NCI-H146 (cell line): ENCODE measurements at places on chromosomes 11 and 22.

GRCh38 chr11:117824571-117825537, at the start of gene FXYD2:
Gene FXYD2 (minus strand): TSS chr11:117824744. CDS start chr11:117824678, 66 bp downstream.
- no peak for DNase-seq

GRCh38 chr11:30533445-30533947, 52.7 kb downstream of the MPPED2 start:
- DNase-seq, result no peak

GRCh38 chr22:30245985-30246813, at the start of gene LIF:
Gene LIF (minus strand): TSS chr22:30246759. CDS start chr22:30246695, 64 bp downstream.
- DNase-seq, result no peak

DNA sequence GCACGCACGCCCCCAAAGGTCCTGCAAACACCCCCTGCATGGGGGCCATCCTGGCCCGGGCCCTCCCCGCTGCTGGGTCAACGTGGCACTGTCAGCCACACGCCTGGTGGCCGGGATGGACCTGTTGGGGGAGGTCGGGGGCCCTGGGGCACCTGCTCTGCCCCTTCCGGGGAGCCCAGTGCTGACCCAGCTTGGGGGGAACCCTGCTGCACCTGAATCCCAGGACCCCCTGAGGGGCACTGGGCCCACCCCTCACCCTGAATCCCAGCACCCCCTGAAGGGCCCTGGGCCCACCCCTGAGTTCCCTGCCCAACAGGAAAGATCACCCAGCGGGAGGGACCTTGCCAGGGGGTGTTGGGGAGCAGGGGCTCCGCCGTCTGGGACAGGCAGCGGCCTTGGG, 413 bp upstream of the MUC6 start:
- no peak for DNase-seq

DNA sequence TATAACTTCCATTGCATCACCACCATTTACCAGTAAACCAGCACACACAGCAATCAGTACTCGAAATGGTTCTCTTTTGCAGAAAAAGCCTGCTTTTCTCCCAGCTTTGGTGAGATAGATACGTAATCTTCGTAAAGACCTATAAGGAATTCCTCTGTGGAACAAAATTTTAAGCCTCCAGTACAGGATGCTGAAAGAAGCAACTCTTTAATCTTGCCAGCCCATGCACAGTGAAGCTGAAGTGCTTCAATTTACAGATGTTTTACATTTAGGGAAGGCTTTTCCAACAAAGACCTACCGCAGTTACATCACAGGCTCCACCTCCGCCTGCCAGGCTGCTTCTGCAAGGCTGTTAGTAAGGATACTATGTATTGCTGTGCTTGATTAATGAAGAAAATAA, 1.9 kb downstream of the ELMOD1 start:
- DNase-seq, result no peak

- DNase-seq, result peak; percentile 53
These were observed 6.9 kb downstream of the CDC42EP1 start for GRCh38 chr22:37566903-37567798.

- no peak for DNase-seq
These were observed 71.3 kb downstream of the RAB30 start for GRCh38 chr11:83000381-83000780.

GRCh38 chr11:107951155-107951554, 22.9 kb downstream of the RAB39A start:
- DNase-seq, result no peak

DNA sequence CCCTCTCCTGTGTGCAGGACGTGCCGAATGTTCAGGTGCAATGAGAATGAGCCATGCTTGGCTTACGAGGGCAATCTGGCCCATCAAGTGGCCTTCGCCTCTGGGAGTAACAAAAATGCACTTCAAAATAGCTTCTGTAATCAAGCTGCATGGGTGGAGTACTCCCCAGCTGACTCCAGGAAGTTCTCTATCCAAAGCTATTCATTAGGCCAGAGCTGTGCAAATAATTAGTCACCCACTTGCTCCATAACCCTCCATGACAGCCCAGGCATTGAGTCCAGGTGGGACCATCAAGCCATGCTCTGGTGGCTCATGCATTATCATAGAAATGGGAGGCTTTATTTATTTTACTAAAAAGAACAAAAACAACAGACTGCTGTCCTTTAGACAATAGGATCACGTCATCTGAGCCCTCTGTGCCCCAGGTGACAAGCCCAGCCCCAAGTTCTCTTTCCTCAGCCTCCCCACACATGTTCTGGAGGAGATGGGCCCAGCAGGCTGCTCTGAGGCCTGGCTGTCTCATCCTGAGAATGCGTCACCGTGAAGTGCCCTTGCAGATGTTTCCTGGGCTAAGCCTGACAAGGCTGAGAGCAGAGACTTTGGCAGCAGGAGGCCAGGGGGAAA, 244.7 kb downstream of the ETS1 start:
- DNase-seq, result peak; percentile 94

DNA sequence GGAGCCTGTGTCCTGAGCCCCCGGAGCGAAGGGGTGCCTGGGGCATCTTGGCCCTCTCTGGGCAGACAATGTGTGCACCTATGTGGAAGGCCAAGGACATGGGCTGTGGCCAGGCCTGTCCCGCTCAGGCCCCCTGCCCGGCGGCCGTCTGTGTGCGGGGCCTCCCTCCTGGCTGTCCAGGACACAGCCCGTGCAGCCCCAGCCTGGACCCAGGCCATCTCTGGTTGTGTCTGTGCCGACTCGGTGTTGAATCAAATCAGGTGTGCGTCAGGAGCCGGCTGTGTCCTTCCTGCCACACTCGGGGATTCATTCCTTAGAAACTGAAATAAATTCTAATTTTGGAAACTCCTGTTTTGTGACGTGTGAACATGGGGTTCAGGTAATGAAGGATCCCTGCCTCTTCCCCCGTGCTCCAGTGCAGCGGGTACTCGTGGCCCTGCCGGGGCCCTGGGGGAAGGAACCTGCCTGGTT, 1.5 kb upstream of the SELENOO start:
- no peak for DNase-seq

GRCh38 chr11:102763440-102763839, 17.0 kb downstream of the MMP10 start:
- DNase-seq, result no peak

DNA sequence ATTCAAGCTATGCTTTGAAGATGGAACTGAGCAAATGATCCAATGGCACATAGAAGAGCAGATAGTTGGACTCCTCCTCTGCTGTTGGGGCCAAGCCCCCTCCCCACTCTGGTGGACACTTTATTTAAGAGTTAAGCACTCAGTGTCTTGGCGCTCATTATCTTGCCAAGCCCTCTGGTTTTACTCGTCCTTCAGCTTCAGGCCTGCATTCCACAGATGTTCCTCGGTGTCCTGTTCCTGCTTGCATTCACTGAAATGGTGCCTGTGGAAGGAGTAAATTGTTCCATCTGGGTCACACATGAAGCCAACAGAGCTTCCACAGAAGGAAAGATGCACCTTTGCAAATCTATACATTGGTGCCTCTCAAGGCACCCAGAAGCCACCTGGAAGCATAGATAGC, 26.1 kb downstream of the MAML2 start:
- no peak for DNase-seq

- no peak for DNase-seq
These were observed 5.2 kb upstream of the OLFML1 start for GRCh38 chr11:7480113-7480512.

GRCh38 chr11:84130646-84131427, 844.7 kb upstream of the CCDC90B start:
- DNase-seq, result no peak

- peak; percentile 98 for DNase-seq
These were observed 60.4 kb upstream of the CD5 start for GRCh38 chr11:61041755-61042518.
